ENCODE measurements at places on chromosomes 7 and 10. TPM values are rescaled to one million over a fixed set of nuclear protein-coding genes. Genes with fewer than 3 reads are reported as not detected.

The TAS2R4 gene
- 0.14 TPM for total RNA-seq

The HILPDA gene
- 21.6 TPM for total RNA-seq

- DNase-seq = no peak
Measured at GRCh38 chr10:30683496-30683895, 53.9 kb upstream of the LYZL2 start.

DNA sequence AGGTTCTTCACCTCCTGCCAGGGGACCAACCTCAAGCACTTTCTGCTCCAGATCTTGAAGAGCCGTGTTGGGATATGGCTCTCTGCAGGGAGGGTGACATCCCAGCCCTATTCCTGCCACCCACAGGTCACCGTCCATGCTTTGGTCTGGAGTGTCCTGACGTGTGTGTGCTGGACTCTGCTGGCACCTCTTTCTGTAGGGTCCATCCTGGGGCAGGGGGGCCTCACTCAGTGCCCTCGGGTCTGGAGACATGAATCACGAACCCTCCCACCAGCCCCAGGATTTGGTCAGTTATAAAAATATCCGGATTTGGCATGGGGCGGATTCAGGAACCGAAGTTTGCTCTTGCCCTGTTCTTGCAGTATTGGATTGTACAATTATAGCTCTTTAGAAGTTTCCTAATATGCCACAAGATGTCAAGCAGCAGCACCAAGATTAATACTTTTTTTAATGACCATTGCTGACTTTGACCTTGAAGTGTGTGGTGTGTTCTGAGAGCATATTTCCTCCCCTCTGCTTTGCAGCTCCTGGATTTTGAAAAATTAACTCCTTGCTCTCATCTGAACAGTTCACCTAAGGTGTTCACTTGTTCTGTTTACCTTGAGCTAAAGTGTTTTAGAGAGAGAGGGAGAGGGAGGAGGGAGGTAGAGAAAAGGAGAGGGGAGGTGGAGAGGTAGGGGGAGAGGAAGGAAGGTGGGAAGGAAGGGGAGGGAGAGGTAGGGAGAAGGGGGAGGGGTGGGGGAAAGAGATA, 95.4 kb upstream of the SHH start:
- no peak for DNase-seq

- DNase-seq = no peak
Measured at GRCh38 chr10:73647875-73648651, 6.8 kb upstream of the MYOZ1 start.

DNA sequence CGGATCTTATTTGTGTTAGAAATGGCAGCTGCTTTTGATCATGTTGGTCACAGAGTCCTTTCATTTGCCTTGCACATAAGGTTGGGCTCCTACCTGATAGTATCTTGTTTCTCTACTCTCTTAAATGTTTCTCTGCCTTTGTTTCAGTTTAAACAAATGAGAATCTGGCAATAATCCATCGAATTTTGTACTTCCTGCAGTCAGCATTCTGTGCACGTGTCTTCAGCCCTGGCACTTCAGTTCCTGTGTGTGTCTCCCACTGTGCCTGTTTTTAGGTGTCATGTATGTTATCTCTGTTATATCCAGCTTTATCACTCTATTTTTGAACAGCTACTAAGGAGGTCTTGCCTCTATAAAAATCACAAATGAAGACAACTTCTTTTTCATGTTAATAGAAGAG, 28.4 kb upstream of the PTER start:
- no peak for DNase-seq
